ACHN (cell line): ENCODE measurements at places on chromosomes 12 and 14.

- DNase-seq: peak; percentile 68
These were observed 27.8 kb upstream of the GPR132 start for GRCh38 chr14:105093038-105093430.

DNA sequence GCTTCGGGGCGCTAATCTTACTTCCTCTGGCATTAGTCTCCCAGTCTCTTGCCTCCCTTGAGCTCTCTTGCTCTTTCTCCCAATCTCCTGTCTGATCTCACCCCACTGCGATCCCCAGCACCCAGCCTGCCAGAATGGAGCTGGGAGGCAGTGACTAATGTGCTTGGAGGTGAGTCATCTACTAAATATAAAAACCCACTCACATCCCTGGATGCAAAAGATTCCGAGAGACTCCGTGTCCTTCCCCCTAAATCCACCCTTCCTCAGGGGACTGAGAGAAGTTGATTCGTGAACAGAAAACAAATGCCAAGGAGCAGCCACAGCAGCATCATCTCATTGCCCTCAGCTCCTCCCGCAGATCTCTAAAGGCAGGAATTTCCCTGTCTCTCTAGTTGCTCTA lies 45.7 kb upstream of the KCNA5 start:
- peak; percentile 90 for DNase-seq

GRCh38 chr12:28053564-28053963 lies 81.0 kb upstream of the PTHLH start:
- no peak for DNase-seq

DNA sequence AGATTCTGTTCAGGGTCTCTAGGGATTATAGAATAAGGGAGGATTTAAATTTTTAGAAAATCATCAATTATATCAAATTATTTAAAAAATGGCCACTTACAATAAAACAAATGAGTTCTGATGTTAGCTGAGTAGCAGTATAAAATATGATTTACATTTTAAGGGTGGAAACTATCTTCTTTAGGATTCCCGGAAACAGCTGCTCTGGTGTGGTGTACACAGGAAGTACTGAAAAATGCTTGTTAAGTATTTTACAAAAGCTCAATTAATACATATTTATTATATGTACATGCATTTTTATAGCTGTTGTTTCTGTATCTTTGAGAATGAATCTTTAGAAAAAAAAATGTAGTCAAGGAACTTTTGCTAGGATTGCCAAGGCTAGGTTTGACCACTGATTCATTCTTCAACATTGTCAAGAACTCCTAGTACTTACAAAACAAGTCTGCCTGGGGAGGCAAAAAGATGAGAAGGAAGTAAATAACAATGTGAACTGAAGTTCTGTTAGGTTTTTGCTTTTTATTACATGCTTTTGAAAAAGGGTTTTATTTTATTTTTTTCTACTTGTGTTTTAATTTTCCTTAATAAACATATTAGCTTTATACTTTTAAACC lies 48.0 kb downstream of the ARF6 start:
- no peak for DNase-seq

GRCh38 chr14:19918553-19919264 lies 1.7 kb upstream of the OR4K5 start:
- DNase-seq: no peak

DNA sequence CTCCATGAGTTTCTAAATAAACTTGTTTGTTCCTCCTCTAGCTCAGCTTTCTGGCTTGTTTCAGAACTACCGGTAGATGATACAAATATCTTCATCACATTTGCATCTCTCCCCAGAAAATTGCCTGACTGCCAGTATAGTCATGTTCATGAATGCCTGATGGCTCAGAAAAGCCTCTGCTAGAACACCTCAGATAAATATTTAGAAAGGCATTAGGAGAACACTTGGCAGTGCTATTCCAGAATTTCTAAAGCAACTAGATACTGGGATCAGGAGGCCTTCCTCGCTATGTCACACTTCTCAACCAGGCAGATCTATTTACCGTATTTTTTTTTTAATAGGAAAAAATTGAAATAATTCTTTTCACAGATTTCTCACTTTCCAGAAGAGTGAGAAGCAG lies 32.3 kb upstream of the KRAS start:
- no peak for DNase-seq

DNA sequence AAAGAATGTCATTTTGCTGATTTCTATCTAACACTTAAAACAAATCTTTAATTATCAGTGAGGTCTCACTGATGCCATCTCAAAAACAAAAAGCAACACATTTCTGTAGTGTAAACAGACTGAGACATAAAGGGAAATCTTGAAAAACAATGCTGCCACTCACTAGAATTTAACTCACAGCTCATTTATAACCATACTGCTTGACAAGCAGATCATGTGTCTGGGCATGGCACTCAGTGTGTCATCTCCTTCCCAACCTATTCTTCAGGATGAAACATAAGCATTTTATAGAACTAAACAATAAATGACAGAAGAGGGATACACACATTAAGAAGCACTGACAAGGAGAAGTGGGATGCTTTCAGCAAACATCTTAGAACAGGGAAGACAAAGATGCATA lies 22.4 kb downstream of the ATF7 start:
- DNase-seq: no peak

- no peak for DNase-seq
These were observed 156.3 kb downstream of the NTF3 start for GRCh38 chr12:5588176-5588575.

DNA sequence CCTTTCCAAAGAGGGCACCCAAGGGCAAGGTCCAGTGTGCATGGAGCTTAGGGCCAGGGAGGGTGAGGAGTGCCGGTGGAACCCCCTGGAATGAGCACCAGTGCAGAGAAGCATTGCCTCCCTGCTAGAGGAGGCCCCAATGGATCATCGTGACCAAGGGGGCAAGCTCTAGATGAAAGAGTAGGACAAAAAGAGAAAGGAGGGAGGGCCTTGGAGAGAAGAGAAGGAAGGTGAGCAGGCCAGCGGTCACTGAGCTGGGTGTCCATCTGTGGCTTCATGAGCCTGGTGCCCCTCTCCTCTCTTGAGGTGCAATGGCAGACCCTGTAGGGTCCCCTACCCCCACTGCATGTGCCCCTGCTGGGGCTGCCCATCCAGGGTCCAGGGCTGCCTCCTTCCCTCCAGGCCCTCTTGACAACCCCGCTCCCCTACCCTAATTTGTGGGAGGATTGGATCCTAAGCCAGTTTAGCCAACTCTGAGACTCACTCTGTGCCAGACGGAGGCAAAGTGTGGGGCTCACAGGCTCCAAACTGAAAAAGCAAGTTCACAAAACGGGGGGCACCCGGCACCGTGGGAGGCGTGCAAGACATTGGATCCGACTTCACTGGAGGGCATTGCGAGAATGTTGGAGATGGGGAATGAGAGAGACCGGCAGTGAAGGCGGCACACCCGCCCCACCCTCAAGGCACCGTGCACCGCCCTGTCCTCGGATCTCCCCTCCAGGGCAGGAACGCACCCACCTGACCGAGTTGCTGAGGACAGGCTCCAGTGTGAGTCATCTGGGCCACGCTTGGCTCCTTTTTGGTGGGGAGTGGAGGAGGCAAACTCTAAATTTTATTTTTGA lies 207.5 kb downstream of the KIF26A start:
- DNase-seq: no peak

- no peak for DNase-seq
These were observed 47.7 kb downstream of the NCOR2 start for GRCh38 chr12:124519746-124520145.

DNA sequence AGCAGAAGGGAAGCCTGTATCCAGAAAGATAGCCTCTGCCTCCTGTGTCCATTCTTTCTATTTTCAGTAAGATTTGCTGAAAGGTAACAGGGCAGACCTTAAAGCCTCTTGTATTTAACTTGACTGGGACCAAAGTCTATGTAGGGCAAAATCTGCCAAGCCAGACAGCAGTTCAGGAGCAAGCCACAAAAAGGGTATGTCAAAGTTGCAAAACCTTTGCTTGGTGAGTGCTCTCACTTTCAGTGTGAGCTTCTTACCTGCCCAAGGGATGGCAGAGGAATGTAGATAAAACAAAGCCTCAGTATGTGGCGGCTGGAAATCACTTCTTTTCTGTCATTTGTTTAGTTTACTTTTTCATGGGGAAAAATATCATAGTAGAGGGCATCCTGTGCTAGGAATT lies 63.1 kb downstream of the PLEKHG7 start:
- DNase-seq: no peak

DNA sequence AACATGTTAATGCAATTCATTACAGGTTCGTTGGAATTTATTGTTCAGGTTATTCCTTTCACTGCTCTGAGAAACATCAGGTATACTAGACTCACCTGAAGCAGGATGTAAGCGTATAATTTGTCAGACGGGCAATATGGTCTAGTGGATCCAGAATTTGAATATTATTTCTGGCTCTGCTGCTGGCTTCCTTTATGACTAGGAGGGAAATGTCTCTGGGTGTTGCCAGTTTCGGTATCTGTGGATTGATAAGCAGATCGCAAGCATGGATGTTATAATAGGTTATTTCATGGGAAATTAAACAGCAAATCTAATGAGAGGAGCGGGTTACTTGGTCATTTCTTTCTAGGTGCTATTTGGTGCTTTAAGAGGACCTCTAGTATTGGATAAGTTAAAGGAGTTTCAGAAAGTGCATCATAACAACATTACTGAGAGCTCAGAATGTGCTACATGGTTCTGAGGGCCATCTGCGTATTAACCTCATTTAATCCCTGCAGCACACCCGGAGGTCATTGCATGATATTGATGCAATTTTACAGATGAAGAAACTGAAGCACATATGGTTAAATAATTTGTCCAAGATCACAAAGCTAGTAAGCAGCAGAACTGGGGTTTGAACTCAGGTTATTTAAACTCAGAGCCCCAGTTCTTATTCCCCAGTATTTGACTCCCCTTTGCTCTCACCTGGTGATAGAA lies 47.3 kb upstream of the BCAT1 start:
- no peak for DNase-seq

DNA sequence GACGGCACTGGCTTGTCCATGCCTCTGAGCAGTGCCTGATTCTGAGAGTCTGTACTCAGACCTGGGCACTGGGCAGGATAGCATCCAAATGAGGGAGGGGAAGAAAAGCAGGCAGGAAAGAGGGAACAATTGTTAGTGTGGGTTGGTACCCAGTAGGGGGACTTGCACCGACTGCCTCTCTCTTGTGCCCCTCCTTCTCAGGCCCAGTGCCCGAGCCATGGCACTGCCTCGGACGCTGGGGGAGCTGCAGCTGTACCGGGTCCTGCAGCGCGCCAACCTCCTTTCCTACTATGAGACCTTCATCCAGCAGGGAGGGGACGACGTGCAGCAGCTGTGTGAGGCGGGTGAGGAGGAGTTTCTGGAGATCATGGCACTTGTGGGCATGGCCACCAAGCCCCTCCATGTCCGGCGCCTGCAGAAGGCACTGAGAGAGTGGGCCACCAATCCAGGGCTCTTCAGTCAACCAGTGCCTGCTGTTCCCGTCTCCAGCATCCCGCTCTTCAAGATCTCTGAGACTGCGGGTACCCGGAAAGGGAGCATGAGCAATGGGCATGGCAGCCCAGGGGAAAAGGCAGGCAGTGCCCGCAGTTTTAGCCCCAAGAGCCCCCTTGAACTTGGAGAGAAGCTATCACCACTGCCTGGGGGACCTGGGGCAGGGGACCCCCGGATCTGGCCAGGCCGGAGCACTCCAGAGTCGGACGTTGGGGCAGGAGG lies 2.2 kb downstream of the NAB2 start:
- DNase-seq: no peak

DNA sequence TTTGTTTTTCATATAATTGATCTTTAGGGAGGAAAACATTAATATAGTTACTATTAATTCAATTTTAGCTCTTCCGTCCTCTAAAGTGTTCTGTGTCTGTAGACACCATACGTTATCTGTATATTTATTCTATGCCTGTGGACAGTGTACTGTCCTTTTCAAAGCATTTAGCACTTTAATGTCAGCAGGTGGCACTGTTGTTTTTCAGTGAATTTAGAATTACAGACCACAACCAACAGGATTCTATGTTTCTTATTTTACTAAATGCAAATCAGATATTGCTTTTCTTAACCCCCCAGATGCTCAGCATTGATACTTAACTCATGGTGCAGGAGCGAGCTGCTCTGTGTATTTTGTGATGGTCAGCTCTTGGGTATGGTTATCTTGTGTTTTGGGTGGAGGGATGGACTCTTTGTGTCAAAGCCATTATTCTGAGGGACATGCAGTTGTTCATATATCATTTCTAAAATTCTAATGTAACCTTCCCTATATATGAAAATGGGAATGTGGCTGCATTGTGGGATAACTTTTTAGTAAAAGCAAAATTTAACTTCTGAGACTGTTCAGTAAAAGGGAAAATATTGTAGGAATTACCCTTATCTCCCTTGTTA lies 65.2 kb downstream of the PAPOLA start:
- DNase-seq: peak; percentile 19

DNA sequence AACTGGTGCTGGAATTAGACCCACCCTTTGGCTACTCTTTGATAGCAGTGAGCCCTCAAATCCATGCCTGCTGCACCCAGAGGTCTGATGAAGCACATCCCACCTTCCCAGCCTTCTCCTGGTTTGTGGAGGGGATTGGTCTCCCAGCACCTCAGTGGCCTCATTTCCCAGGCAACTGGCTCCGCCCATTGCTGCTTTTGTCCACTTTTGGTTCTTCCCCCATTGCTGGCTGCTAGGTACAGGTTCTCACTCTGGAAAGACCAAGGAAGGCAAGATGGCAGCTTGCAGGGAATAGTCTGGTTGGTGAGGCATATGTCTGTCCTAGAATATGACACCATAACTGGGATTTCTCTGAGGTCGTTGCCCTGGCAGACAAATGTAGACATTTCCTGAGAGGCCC lies 10.2 kb upstream of the KRT5 start:
- DNase-seq: no peak

DNA sequence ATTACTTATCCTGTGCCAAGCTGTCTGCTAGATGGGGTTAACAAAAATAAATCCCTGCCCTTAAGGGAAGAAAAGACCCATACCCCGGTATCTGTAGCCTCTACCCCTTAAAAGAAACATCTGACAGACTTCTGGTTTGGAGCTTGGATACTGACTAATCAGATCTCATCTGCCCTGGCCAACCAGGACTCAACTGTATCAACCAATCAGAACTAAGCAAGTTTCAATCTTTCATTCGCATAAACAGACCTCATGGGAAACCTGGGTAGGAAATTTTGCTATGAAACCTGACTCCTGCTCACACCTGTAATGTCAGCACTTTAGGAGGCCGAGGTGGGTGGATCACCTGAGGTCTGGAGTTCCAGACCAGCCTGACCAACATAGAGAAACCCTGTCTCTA lies 26.4 kb upstream of the PRMT8 start:
- no peak for DNase-seq

GRCh38 chr12:48817873-48818830 lies at the start of gene CACNB3:
CACNB3 (plus strand) TSS chr12:48818496; CDS start chr12:48818930, 434 bp downstream.
- peak; percentile 78 for DNase-seq

DNA sequence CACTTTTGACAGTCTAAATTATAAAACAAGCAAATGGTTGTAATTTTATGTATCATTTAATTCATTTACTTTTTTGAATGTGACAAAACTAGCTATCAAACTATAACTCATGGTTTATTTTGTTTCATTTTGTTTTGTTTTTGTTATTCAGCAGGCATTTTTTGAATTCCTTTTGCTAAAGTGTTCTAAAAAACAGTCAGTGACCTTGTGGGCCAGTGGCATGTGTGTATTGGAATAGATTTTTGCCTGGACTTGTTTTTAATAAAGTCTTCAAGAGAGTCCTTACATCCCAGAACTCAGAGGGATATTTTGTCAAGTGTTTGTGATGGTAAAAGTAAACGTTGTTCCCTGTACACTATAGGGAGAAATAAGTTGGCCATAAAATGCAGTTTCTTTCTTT lies 369.7 kb upstream of the SYT1 start:
- no peak for DNase-seq

- DNase-seq: no peak
These were observed 57.2 kb upstream of the ATP2A2 start for GRCh38 chr12:110223777-110224378.
